Stimulated activated CD8-positive, alpha-beta memory T cell treated with anti-CD3 and anti-CD28 coated beads, Interleukin-7, amount 100 ng/mL, for 24 hours (primary cell): ENCODE measurements at places on chromosomes 5 and 9.

- no peak for DNase-seq
Observed at GRCh38 chr5:82704381-82704780, 372.8 kb downstream of the TMEM167A start.

- DNase-seq: no peak
Observed at GRCh38 chr9:14706530-14707140, 13.4 kb upstream of the ZDHHC21 start.

DNA sequence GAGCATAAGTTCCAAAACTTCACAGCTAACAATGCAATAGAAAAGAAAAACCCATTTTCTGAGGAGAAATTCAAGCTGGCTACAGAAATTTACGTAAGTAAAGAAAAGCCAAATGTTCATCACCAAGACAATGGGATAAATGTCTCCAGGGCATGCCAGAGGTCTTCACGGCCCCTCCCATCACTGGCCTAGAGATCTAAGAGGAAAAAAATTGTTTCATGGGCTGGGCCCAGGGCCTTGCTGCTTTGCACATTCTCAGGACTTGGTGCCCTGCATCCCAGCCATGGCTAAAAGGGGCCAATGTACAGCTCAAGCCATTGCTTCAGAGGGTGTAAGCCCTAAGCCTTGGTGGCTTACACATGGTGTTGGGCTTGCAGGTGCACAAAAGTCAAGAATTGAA is 443.6 kb downstream of the ELAVL2 start:
- no peak for DNase-seq

DNA sequence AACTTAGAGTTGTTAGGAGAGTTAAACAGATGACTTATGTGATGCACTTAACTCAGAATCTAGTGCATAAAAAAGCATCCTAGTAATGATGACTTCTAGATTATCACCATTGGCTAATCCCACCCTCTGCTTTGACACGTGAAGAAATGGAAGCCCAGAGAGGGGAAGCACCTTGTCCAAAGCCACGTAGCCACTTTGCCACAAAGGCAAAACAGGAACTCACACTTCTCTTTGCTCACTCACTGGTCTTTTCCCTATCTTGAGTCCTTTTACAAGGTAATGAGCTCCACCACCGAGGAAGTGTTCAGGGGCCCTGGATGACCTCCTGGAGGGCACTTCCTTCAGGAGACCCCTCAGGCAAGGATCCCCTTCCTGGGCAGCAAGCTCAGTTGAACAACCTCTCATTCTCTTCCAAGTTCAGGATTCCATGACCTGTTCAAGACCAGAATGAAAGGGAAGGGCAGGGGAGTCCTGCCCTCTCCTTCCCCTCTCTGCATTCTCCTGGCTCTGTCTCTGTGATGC is 89.7 kb downstream of the HRH2 start:
- DNase-seq: no peak

DNA sequence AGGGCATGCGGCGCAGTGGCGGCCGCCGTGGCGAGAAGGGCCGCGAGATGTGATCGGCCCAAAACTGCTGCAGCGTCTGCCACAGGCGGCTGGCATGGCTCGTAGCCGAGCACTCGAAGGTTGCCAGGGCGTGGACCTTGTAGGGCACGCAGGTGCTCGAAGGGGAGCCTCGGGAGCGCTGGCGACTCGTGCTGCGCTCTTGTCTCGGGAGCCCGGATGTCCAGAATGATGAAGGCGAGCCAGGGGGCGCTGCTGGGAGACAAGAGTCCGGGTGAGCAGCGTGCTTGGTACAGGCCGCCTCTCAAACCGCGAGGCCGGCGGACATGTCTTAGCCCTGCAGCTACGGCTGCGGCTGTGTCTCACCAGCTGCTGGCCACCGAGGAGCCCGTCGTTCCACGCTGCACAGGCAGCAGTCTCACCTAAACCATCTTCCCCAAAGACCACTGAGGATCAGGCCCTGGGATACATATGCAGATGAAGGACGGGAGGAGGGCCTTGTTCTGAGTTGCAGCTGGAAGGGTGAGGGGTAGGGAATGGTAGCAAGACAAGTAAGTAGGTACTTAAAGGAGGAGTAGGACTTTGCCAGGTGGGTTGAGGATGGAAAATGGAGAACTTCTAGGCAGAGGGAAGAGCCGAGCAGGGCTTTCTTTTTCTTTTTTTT is 1.7 kb downstream of the CBY3 start:
- DNase-seq: peak; percentile 47

GRCh38 chr5:175382171-175382570 is 61.8 kb downstream of the DRD1 start:
- no peak for DNase-seq

DNA sequence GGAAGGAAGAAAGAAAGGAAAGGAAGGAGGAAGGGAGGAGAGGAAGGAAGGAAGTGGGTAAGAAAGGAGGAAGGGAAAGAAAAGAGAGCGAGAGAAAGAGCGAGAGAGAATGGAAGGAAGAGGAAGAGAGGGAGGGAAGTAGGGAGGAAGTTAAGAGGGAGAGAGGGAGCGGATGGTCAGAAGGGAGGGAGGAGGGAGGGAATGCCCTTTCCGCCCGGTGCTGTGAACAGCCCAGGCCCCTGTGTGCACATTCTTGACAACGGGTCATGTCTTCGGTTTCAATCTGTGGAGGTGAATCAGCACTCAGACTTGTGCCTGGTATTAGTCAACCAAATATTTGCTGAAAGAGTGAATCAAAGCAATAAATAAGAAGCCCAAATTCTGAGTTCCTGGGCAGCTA is 39.2 kb downstream of the PRUNE2 start:
- no peak for DNase-seq

GRCh38 chr5:5665225-5666075 is 243.0 kb downstream of the ICE1 start:
- DNase-seq: no peak

DNA sequence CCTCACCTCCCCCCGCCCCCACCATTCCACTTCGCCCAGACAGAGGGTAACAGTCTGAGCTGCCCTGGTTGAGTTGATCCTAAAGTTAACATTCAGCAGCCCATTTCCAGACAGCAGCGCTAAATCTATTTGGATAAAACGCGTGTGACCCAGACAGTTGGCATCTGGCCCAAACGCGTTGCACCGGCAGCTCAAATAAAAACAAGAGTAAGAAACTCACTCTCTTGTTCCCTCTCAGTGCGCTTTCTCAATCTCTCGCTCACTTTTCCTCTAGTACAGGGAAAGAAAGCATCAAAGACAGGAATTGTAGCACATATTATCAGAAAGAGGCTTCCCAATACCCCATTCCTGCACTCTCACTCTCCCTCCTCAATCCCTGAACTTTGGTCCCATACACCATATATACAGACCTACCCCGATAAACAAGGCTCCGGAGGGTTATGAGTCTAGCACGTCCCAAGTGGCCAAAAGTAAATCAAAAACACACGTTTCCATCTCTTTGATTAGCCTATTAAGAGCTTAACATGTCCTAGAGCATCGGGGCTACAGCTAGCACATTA is 1.3 kb downstream of the ADAMTS6 start:
- no peak for DNase-seq

DNA sequence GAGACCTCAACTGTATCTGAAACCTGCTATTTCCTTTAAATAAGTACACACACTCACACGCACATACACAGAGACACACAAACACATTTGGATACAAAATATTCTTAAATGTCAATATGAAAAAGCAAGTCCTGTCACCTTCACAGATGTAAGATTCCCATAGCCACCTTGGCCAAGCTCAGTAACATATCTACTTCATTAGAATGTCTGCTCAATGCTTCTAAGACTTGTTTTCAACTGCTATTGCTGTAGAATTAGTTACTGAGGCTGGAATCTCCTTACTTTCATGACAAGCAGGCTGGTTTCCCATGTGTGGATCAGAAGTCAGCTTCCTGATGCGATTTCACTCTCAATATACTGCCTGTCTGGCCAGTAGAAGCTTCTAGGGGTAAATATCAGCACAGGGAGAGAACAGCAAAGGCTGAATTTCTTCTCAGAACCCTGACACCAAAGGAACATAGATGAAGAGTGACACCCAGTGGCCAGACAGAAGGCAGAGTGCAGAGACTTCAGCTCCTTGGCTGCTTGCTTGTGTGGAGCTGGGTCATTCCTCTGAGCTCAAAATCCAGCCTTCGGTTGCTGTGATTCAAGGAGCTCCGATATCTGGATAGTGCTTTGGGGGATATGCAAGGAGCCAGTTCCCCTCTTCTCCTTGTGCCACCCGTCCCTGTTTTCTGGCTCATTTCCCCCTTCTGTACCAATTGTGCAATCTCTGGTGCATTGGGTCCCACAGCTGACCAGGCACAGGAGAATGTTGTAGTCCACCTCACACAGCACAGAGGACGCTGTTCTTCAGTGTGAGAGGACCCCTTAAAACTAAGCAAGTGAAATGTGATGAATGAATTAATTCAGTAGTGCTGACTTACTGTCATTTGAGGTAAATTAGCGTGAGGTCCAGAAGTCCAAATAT is 26.6 kb upstream of the ABLIM3 start:
- DNase-seq: no peak

- DNase-seq: no peak
Observed at GRCh38 chr9:19598722-19599121, 189.9 kb downstream of the ACER2 start.

- no peak for DNase-seq
Observed at GRCh38 chr9:35350827-35351549, 138.9 kb upstream of the RUSC2 start.

DNA sequence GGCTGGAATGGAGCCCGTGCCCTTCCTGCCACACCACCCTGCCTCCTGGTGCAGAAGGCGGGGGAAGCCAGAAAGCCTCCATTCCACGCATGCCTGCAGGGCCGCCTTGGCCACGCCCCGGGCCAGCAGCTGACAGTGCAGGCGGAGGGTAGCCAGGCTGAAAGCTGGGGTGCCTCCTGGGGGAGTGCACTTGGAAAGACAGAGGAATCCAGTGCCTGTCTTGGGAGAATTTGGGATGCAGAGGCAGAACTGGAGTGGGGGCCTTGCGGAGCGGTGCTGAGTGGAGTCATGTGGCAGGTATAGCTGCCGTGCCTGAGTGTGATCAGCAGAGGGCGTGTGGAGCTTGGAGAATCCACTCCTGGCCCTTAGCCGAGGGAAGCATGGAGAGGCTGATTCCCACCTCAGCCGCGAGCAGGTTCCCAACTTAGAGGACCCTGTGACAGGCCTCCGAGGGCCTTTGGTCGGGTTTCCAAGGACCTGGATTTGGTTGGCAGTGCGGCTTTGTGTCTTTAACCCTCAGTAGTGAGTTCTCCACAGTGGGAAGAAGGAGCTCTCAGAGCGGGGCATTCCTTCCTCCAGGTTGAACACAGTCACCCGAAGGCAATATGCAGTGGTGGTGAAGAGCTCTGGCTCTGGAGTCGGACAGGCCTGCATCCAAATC is 9.1 kb upstream of the URM1 start:
- DNase-seq: no peak

DNA sequence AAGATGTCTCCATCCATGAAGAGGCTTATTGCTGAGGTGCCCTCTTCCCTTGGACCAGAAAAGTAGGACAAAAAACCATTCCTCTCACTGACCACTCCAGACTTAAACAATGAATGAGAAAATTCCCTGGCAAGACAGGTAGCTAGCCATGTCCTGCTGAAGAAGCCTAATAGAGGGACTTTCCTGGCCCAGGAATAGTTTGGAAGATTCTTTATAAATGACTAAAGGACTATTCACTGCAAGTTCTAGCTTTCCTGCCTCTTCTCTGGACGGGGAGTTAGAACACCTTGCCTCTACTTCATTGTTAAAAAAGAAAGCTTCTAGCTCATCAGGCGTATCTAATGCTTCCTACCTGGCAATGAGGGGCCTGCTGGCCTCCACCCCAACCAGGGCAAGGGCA is 153.6 kb downstream of the NR3C1 start:
- no peak for DNase-seq

GRCh38 chr5:102819634-102820033 is 64.5 kb downstream of the PAM start:
- no peak for DNase-seq

DNA sequence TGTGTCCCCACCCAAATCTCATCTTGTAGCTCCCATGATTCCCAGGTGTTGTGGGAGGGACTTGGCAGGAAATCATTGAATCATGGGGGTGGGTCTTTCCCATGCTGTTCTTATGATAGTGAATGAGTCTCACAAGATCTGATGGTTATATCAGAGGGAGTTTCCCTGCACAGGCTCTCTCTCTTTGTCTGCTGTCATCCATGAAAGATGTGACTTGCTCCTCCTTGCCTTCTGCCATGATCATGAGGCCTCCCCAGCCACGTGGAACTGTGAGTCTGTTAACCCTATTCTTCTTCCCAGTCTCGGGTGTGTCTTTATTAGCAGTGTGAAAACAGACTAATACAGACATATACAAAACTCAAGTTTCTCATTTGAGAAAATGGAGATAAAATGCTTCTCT is 139.3 kb downstream of the FBXL7 start:
- no peak for DNase-seq

DNA sequence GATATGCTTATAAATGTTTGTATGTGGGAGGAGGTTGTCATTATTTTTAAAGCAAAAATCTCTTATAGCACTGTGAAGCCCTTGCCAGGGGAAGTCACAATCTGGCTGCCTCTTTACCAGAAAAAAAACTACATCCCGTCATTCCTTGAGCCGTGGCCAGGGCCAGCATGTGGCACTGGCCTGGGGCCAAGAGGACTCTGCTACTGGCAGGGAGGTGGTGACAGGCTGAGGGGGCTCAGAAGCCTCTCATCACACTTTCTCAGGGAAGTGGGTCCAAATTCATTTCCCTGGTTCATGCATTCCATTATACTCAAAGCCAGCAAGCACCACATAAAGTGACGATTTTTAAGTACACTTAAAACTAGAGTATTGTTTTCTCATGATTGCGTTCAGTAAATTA is 457.3 kb downstream of the ZNF608 start:
- DNase-seq: no peak

GRCh38 chr5:91042936-91043255 is 340.2 kb downstream of the ARRDC3 start:
- no peak for DNase-seq

- DNase-seq: no peak
Observed at GRCh38 chr5:173646692-173647091, 30.2 kb upstream of the BOD1 start.

DNA sequence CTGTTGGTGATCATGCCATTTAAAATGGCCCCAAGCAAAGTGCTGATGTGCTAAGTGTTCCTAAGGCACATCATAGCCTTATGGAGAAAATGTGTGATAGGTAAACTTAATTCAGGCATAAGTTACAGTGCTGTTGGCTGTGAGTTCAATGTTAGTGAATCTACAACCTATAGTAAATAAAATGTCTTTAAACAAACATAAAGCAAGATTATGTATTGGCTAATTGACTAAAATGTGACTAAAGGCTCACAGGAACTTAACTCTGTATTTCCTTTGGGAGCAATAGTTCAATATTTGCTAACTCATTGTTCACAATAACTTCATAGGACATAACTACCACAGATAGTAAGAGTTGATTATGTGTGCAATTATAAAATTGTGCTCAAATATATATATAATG is 49.4 kb upstream of the LRRC19 start:
- DNase-seq: no peak

- DNase-seq: no peak
Observed at GRCh38 chr9:20262611-20263010, 359.7 kb downstream of the MLLT3 start.

- DNase-seq: no peak
Observed at GRCh38 chr9:5819174-5819573, 13.7 kb downstream of the ERMP1 start.
